ENCODE measurements at places on chromosomes 5 and 9.

- DNase-seq, result no peak
Measured at GRCh38 chr9:130497139-130497538, 52.4 kb downstream of the ASS1 start.

GRCh38 chr5:69007163-69007562, 86.7 kb upstream of the SLC30A5 start:
- DNase-seq, result no peak

- DNase-seq, result no peak
Measured at GRCh38 chr9:28848671-28849070, 1275.4 kb upstream of the C9orf72 start.

DNA sequence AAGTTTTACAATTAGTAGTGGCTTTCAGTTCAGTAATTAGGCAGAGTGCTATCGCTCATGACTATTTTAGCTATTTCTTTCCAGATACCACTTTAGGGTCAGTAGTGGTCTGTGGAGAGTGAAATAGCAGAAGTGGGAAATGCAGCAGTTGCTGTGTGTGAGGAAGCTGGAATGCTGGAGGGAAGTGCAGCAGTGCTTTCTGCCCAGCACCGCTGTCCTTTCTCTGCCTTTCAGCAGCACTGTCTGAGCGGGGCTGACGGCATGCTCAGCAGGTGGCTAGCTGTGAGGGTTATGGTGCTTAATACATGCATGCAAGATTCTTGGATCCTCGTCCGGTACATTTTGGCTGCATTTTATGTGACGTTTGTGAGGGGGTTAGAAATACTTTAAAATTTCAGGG, 213.9 kb downstream of the PBX3 start:
- DNase-seq, result no peak

- no peak for DNase-seq
Measured at GRCh38 chr9:110168486-110168885, 39.5 kb downstream of the C9orf152 start.

DNA sequence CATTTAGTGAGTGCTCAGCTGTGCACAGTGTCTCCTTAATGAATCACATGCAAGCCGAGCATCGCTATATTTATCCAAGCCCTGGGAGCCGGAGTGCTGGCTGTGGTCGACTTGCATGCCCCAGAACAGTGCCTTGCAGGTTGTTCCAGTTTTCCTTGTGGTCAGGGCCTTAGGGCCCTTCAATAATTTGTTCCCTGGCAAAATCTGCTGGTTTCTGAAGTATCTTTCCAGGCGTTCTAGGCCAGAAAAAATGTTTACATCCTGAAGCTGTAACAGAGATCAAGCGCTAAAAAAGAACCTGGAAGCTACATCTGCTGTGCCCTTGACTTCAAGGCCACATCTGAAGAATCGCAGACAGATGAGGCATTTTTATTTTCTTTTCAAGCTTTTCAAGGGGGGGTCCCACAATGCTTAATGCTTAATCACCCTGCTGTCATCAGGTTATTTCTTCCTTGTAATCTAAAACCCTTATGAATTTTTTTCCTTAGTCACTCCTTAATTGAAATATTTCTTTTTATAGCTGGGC, 105.8 kb downstream of the DOCK2 start:
- no peak for DNase-seq

DNA sequence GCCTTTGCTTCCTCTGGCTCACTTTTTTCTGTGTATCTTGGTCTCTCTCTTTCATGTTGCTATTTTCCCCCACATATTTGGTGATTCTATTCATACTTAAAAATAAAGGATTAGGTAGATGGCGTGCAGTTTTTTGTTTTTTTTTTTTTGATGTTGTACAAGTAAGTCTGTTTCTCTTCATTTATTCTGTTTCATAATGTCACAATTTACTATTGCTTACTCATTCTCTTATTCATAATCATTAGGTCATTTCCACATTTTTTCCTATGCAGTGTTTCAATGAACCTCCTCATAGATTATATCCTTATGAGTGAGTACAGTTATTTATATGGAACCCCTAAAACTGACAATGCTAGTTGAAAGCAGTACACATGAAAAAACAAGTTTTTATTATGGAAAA, 136.3 kb downstream of the APBA1 start:
- no peak for DNase-seq

DNA sequence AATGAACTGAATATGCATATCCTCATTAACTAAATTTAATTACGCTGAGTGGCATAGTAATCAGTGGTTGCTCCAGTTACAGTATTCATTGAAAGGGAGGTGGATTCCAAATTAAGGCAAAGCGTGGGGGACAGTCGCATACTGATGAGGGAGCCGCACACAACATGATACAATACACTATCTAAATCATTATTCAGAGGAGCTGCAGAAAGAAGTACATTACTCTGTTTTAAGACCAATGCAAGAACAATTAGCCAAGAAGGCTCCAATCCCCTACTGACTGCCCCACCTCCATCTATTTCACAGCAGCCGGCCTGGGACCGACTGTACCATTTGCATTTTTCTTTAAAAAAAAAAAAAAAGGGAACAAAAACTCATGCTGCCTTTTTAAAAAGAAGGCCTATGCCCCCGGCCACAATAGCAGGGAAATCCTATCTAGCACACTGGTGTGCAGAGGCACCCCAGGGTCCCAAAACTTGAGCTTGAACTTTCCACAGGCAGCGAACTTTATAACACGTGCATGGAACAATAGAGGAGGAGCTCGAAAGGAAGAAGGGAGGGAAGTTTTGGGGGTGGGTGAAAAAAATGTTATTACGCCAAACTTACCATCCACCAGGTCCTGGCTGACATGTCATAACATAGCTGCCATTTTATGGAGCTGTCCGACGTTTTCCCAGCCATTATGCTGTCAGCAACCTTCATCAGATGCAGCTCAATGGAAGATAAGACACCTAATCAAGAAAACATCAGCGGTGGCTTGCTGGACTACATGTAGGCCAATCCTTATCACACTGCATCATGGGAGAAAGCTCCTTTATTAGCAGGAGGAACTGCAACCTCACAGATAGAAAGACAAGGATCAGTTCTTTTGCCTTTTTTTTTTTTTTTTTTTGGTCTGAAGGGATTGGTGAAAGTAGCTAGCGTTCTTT, 161.6 kb downstream of the ZDHHC21 start:
- DNase-seq, result no peak

DNA sequence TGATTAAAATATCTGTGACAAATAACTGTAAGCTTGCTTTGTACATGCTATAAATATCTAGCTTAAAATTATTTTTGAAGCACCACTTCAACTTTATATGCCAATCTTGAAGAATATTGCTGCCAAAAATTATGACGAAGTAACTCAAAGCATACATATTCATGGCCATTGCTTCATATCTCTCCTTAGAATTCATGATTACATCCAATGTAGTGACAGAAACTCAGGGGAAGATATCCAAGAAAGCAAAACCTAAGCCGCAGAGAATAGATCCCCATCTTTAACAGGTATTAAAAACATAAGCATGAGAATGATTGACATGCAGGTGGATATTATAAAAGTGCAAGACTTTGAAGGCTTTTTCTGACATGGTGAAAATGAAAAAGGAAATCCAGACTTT, 100.8 kb upstream of the PLPPR1 start:
- no peak for DNase-seq

DNA sequence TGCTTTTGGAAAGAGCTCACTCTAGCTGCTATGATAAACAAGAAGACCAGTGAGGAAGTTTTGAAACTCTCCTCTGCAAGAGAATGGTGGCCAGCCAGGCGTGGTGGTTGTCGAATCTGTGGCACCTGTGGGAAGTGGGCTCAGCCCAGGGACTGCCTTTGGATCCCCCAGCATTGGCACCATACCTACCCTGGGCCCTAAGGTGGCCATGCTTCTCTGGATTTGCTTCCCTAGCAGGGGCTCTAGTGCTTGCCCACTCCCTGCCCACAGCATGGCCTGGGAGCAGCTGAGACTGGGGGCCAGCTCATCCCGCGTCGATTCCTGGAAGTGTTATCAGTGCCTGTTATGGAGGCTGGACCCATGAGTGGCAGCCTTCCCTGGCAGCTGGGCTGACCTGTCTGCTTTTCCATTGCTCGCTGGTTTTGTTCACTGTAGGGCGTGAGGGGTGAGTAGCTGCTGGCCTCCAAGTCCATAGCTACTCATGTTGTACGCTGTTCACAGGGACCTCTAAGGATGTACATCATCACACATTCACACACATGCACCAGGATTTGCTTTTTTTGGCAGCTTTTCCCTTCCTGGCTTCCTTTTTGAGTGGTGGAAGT, 2.3 kb downstream of the SLC22A4 start:
- DNase-seq, result no peak

- DNase-seq, result no peak
Measured at GRCh38 chr5:91018712-91019371, 364.3 kb downstream of the ARRDC3 start.

- DNase-seq, result no peak
Measured at GRCh38 chr5:28808967-28809810, 1770.8 kb upstream of the CDH9 start.

- DNase-seq, result no peak
Measured at GRCh38 chr5:65290677-65291076, 191.0 kb downstream of the ADAMTS6 start.

DNA sequence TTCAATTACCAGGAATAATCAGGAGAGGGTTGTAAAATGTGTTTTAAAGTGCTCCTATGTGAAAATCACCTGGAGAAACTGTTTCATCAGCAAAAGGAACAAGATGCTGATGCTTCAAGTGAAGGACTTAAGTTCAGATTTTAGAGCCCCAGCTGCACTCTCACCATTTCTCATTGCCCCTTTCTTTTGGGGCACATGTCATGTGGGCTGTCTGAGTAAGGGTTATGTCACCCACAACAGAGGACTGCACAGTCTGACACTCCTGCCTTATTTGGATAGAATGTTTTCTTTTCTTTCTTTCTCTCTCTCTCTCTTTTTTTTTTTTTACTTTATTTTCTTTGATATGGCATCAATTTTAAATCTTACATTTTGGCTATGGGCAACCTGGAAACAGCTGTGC, 204.1 kb upstream of the EFNA5 start:
- DNase-seq, result no peak

DNA sequence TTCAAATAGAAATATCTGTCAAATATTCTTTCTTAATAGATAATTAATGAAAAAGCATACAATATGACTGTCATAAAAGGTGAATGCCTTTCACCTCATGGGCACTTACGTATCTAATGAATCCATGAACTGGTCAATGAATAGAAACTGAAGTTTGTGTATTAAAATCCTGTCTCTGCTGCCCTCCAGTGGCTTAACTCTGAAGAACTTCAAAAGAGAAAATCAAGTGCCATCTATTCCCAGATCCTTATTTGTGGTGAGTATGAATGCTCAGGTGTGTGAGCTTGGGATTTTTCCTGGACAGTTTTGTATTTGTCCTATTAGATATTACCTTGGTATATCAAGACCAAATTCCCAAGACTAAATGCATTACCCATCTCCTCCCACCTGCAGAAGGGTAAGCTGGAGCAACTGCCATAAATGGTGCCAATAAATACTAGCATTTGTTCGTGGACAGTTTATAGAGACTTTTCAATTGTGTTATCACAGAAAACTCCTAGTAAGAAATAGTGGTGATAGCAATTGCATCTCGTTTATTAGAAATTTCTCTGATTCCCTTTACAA, 44.0 kb upstream of the SVEP1 start:
- DNase-seq, result peak; percentile 76

GRCh38 chr9:96139592-96140295, 162.2 kb downstream of the HSD17B3 start:
- peak; percentile 51 for DNase-seq

DNA sequence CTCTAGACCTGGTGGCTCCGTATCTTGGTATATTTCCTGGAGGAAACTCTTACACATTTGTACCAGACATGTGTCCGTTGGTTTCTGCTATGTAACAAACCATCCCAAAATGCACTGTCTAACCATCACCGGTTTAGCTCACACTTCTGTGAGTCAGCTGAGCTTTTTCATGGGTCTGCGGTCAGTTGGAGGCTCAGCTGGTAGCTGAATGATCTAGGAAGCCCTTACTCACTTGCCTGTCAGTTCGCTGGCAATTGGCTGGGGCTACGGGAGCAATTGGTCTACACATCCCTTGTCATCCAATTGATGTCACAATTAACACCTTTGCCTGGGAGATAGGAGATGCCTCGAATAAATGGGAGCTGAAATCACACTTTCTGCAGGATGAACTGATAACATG, 11.6 kb upstream of the WHRN start:
- no peak for DNase-seq

DNA sequence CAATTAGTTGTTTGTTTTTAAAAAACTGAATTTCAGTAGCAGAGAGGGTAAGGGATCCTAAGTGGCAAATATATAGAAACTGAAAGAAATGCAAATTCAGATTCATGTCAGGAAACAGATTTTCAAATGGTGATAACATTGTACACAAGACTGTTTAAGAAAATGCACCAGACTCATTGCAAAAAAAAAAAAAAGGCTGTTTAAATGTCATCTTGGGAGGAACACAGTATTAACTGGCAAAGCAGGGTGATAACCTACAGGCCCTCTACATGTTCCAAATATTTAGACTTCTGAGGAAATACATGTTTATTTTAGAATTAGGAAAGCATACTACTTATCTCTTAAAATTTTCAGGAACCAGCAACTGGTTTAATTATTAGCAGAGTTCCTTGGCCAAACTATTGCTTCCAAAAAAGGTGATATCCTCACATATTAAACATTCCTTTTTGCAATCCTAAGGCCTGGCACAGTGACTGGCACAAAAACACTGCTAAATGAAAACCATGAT, 114.5 kb downstream of the TSSK1B start:
- no peak for DNase-seq

DNA sequence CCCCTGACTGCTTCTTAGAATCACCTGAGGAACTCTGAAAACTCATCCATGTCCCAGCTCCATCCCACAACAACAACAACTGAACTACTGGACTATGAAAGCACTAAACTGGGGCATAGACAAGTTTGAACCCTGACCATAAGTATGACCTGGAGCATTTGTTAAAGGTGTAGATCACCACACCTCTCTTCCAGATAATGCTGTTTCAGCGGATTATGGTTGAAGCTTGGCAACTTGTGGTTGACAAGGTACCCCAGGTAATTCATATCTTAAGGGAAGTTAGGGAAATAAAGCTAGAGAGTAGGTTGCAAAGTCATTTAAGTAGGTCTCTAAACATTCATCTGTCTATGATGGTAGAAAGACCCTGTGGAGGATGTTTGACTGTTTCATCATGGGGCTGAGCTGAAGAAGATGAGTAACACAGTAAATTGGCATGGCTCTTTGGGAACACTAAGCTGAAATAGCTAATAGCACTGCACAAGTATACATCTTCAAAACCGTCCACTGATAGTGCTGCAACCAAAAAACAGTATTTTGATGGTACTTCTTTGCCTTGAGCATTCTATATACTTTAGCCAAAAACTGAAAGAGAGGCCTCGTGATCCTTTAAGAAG, 80.2 kb downstream of the TMEM174 start:
- DNase-seq, result no peak

- no peak for DNase-seq
Measured at GRCh38 chr5:33309068-33309467, 131.7 kb upstream of the TARS1 start.
